ENCODE measurements at places on chromosomes 12 and 14.

DNA sequence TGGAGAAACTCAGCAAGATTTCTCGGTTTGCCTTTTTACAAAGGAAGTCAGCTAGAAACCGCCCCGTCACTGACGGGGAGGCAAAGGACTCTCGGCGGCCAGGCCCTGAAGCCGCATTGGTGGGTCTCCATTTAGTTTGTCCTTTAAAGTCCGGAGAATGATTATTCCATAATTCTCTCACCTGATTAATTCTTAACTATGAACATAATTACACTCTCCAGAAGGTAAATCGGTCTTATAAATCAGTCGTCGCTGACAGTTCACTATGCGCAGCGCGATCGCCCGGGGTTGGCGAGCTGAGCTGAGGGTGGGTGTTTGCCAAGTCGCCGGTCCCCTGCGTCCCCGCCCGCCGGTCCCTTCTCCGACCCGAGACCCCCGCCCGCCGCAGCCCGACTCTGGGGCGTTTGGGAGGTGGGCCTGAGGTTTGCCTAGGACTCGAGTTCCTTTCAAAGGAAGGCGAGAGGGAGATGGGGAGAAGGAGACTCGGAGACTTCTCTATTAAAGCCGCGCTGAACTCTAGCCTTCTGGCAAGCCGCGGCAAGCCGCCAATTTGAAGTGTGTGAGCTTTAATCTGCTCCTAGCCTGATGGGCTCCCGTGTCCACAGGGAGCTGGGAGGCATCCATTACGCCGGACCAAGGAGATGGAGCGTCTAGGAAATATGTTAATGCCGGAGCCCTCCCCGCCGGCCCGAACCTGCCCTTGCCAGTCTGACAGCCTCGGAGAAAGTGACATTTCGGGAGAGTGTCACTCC, 392.9 kb downstream of the NOVA1 start:
- no peak for DNase-seq

DNA sequence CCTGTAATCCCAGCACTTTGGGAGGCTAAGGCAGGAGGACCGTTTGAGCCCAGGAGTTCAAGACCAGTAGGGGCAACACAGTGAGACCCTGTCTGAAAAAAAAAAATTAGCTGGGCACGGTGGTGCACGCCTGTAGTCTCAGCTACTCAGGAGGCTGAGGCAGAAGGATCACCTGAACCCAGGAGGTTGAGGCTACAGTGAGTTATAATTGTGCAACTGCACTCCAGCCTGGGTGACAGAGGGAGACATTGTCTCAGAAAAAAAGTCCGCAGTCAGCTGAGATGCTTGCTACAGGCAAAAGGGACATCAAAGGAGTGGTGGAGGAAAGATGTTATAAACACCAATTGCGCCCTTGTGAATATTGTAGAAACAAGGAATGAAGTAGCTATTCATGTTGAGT, 77.8 kb downstream of the NDUFA12 start:
- no peak for DNase-seq

- DNase-seq, result no peak
These were observed 964.2 kb downstream of the NRXN3 start for GRCh38 chr14:79134361-79134760.

- DNase-seq, result no peak
These were observed 38.4 kb downstream of the EAPP start for GRCh38 chr14:34501004-34501580.
